Activated CD8-positive, alpha-beta memory T cell treated with anti-CD3 and anti-CD28 coated beads for 48 hours (primary cell): ENCODE measurements at places on chromosomes 4 and X.

DNA sequence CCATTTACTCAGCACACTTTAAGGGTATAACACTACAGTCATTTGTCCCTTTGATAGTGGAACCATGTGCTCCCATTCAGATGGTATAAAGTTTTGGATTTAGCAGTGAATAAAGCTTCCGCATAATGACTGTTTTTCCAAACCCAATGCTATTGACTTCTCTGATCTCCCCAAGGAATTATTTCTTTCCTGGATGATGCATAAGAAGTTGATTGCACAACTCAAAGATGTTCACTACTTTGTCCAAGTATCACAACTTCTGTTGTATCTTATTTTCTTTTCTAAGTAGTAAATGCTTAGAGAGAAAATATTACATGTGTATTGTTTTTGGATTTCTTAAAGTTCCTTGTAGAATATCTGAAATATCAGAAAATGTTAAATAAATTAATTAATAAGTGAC, 300.2 kb downstream of the GPM6A start:
- no peak for DNase-seq

DNA sequence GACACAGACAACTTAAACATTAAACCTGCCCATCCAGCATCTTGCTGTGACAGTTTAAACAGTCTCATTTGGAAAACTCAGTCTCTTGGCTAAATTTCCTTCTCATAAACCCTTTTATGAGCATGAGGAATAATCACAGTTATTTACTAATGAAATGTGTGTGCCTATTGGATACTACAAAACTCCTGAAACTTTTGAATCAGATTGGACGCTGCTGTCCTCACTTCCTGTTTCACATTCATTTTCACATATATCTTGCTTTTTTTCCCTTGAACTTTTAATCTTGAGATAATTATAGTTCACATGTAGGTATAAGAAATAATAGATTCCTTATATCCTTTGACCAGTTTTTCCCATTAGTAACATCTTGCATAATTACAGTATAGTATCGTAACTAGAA, 111.7 kb downstream of the CDKL5 start:
- no peak for DNase-seq

DNA sequence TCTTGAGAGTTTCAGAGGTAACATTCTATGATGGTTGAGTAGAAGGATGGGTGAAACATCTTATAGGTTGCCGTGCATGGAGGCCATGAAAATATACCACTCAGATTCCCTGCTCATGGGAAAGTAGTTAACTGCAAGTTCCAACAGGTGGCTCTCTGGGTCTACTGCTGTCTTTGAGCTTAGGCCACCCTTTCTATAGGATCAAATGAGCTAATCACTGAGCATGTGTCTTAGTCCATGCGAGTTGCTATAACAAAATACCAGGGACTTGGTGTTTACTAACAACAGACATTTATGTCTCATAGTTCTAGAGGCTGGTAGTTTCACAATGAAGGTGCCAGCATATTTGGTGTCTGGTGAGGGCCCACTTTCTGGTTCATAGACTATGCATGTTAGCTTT, 144.8 kb upstream of the UNC5C start:
- no peak for DNase-seq

DNA sequence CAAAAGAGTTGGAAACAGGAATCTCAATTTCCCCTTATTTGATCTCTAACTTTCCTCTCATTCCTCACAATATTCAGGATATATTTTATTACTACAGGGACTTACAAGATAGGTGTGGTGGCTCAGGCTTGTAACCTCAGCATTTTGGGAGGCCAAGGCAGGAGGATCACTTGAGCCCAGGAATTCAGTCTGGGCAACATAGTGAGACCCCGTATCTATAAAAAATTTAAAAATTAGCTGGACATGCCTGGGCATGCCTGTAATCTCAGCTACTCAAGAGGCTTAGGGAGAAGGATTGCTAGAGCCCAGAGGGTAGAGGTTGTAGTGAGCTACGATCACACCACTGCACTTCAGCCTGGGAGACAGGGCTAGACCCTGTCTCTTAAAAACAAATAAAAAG, 200.4 kb downstream of the CAMK2D start:
- no peak for DNase-seq

DNA sequence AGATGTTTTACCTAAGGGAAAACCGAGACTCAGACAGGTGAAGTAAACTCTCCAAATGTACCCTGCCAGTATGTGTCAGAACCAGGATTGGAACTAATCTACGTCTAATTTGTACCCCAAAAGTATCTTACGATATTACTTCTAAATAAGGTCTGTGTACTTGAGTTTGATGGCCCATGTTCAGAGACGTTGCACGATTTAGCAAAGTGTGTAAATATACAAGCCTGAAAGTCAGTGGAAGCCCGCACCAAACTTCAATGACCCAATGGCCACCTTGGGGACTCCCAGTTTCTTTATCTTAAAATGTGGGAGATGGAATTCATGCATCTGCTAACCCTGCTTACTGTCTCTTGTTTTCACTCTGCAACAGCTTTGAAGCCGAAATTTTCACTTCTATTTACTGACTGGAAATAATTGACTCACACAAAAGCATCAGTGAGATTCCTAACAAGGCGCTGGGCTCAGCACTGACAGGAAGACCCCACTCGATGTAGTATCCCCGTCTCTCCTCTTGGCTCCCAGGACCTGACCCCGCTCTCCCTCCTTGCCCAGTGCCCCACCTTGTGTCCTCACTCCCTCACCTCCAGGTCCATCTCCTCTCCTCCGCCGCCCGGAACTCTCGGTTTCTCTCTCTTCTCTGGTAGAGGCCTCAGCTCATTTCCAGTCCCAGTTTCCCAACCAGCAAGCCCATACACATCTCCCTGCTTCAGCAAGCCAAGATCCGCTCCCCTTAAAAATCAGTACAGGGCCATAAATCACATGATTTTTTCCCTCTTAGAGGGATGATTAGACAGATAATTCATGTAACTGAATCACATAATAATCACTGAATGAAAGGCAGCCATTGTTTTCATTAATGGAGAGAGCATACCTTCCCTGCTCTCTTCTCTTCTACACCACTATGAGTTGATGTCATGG, 42.8 kb downstream of the ENPP6 start:
- DNase-seq: no peak

- no peak for DNase-seq
Observed at GRCh38 chrX:140507223-140507981, 2.5 kb upstream of the SOX3 start.

DNA sequence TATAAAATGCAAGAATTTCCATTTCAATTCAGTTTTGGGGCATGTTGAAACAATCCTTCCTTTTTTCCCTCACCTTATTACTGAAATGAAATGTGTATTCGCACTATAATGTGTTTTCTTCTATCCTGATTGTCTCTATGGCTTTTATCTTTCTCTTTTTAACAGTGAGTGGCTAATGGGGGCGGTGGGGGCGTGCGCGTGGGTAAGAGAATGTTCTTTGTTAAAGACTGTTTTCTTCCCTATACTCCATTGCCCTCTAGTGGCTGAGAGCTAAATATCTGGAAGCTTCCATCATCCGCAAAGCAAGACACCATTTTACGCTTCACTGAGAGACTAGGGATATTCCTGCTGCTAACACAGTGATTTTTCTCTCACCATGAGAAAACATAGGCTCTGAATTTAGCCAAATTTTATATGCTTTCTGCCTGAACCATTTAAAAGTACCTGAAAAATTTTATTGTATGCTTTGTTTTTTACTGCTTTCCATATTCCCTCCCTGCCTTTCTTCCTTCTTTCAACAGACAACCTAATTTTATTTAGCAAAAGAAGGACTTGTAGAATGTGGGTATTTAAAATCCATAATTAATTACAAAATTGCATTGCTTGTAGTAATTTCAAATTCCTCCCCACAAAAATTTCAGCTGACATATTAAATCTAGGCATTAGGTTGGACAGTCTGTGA, 194.0 kb downstream of the GASK1B start:
- DNase-seq: no peak

DNA sequence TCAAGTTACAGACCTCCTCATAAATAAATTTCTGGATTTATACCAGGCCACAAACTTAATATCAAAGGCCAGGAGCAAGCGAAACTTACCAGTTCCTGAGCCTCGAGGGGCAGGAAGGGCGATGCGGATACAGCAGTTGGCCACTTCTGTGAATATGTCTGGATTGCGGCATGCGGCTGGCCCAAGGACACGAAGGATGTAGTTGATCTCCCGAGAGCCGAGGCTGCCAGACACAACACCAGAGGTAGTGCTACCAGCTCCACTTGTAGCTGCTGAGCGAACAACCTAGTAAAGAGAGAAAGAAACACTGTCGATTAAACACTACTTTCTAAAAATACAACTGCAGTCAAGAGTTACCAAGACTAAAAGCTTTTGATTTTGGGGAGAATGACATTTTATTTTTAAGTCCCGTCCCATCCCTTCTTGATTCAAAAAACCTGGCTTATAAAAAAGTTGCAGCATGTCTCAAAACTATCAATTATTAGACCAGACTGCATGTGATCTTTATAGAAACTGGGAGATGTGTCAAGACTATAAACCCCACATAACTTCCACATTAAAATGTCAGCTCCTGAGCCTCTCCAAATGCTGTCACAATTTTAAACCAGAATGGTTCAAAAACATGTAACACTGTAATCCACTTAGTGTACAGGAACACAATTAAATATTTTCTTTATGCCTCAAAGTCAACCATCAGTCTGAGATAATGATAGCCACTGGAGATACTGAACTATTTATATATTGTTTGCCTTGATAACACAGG, 105.6 kb downstream of the HUWE1 start:
- DNase-seq: no peak

- DNase-seq: no peak
Observed at GRCh38 chr4:122663814-122664610, 43.1 kb upstream of the IL21 start.

DNA sequence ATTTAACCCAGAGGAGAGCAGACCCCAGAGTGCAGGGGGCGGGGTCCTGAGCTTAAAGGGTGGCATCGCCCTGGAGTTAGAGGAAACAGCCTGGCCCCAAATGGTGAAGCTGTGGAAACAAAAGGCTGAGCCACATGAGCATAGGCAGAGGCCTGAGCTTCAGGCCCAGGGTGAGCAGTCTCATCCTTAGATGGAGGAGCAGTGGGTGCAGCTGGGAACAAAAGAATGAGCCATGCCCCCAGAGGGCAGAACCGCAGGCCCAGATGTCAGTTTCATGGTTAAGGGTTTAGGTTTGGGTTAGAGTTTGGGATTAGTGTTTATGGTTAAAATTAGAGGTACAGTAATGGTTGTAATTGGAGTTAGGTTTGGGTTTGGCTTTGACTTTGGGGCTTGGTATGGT, 44.4 kb upstream of the IL9R start:
- no peak for DNase-seq

GRCh38 chrX:127708155-127708554, 344.0 kb downstream of the ACTRT1 start:
- no peak for DNase-seq

DNA sequence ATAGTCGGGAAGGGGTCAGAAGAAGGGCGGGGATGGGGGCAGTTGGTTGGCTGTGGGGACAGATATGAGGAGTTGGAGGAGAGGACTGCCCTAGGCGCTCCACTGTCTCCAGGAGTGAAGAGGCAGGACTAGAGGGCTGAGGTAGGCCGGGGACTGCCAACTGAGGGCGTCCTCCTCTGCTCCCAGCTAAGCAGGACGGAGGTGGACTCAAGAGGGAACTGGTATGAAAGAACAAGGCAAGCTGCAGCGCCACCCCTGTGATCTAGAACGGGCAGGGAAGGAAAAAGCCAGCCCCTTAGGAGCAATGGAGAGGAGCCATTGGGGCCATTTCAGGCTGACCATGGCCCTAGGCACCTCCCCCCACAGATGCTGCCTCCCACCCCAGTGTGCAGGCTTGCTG, 14.0 kb downstream of the BEND2 start:
- no peak for DNase-seq

GRCh38 chrX:137426695-137427425, 139.1 kb upstream of the ZIC3 start:
- no peak for DNase-seq

DNA sequence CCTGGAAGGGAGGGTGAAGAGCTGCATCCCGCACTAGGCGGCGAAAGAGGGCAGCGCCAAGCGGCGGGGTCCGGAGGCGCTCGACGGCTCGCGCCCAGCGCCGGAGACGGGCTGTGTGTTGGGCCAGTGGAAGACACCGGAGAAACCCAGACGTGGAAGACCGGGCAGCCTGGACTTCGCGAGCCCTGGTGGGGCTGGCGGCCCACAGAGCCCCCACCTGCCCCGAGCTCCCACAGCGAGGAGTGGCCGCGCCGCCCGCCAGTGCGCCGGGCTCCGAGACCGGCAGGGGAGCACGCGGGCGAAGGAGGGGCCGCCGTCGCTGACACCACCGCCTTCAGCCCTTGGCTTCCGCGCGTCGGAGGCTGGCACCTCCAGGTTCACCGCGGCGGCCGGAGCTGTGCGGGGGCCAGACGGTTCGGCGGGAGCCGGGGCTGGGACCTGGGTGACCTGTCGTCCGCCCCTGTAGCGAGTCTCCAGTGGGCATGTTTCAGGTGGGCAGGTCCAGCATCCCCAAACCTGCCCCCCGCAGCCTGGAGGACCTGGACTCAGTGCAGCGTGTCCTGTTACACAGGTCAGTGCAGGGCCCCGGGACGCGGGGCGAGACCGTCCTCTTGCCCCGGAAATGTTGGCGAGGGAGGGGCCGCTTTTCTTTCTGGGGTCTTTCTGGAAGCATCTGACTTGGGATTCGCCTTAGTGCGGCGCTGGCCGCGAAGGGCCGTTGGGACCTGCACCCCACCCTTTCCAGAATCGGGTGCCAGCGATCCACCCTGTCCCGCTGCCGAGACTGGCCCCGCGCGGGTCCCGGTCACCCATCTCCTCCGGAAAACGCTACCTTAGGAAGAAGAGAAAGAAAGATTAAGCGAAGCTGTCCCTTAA, 9.6 kb upstream of the INTU start:
- no peak for DNase-seq

DNA sequence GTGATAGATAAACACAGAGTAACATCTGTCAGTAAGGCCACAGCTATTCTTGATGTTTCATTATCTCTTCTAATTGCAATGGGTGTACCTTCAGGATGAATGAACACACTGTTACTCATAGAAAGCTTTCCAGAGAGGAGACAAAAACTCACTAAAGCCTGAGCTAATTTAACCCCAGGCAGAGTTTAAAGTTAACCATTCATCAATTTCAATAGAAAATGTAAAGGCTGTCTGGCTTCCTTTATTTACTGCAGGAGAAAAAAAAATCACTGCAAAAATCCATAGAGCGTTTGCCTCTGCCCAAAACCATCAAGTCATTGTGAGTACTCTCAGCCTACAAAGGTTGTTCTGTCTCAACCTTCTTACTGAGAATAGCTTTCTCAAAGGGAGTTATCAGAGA, 376.9 kb downstream of the PPP4R3C start:
- DNase-seq: no peak

GRCh38 chrX:119512146-119512800, 44.0 kb downstream of the SLC25A5 start:
- DNase-seq: no peak

GRCh38 chr4:105022811-105023667, 123.6 kb upstream of the TET2 start:
- no peak for DNase-seq

DNA sequence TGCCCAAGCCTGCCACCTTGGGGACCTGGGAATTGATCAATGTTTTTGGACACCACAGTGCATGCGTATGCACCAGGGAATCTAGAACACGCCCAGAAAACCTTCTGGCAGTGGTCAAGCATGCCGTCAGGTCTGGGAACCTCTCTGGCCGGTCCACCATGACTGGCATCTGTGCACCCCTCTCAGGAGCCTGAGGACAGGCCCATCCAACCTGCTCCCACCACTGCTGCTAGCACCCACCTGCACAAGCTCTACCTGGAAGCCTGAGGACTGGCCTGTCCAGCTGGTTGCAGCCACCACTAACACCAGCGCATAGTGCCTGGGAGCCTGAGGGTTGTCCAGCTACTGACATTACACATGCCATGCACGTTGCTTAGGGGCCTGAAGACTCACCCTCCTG, 162.1 kb upstream of the GALNTL6 start:
- DNase-seq: no peak
